ENCODE measurements at places on chromosomes 5 and 9. TPM values are rescaled to one million over a fixed set of nuclear protein-coding genes. Genes with fewer than 3 reads are reported as not detected.

GPX8 gene
- not detected for total RNA-seq

GPR107 gene
- total RNA-seq, result 18.9 TPM

C1QTNF3 gene
- total RNA-seq, result 2.9 TPM

SRA1 gene
- 30.9 TPM for total RNA-seq

TEX53 gene
- not detected for total RNA-seq

GGTA1 gene
- total RNA-seq, result not detected

GM2A gene
- 4.1 TPM for total RNA-seq

DAB2 gene
- 0.31 TPM for total RNA-seq

DNA sequence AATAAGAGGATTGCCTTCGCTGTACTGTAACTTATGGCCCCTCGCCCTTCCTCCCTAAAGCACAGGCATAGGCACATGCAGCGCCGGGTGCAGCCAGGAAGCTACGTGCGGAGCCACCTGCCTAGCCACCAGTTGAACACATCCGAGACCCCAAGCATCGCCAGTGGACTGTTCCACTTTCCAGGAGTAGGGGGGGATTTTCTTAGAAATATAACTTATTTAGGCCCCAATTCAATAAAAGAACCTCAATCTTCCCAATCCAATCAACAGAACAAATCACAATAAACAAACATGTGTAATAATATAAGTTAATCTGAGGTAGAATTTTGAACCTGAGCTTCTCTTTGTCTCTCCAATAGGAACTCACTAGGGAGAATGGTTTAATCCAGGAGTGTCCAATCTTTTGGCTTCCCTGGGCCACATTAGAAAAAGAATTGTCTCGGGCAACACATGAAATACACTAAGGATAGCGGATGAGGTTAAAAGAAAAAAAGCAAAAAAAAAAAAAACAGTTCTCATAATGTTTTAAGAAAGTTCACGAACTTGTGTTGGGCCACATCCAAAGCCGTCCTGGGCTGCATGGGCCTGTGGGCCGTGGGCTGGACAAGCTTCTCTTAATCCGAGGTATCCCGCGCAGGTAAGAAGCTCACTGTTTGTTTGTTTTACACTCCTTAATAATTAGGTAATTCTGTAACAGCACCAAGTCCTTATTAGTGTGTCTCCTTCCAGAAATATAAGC, 22.0 kb upstream of the NIPBL start:
- DNase-seq, result no peak

DNA sequence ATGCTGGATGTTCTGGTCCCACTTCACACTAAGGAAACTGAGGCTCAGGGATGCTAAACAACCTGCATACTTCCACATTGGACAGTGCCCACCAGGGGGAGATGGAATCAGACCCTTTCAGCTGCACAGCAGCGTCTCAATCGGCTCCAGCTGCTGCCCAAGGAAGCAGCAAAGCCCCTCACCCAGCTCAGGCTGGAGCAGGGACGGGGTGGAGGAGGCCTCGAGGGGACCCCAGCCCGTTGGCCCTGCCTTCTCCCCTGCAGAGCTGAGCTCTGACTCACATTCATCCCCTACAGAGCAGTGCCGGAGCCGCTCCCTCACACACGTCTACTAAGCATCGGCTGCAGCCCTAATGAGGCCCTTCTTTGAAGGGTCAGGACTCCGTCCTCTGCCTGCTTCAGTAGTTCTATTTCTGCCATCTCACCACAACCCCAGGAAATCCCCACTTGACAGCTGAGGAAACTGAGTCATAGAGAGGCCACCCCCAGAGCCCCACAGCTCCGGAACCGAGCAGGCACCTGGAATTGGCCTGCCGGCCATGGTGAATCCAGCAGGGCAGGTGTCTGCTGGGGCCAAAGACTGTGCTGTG, 21.5 kb upstream of the SUSD3 start:
- no peak for DNase-seq

DNA sequence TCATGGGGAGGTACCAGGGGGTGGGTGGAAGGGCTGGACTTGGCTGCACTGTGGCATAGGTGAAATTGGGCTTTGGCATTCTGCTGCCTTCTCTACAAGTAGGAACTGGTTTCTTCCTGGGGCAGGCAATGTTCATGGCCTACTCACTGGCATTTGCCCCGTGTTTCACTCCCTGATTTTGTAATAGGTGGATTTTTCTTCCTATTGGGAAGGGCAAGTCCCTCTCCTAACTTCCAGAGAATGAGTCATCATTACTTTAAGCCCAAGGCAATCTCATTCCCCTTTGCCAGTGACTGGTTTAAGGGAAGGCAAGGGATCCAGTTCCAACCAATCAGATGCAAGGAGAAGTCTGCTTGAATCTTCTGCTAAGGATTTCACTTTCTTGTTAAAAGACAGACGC, 67.9 kb upstream of the ANKRD55 start:
- no peak for DNase-seq

DNA sequence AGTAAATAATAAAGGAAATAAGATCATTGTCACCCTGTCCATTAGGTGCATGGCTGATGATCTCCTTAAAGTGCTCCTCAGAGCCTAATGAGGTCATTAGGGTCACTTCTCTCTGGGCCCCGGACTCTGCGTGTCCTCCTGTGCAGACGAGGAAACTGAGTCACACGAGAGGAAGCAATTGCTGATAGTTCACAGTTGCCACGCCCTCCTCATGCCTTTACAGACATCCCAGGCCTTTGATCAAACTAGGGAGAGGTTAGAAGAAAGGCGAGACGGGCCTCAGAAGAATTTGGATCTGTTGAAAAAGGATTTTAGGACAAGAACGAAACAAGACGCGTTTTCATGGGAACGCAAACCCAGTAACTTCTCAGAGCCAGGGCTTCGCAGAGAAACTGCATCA, 32.0 kb upstream of the MSX2 start:
- no peak for DNase-seq

- DNase-seq, result no peak
These were observed 125.3 kb downstream of the ST8SIA4 start for GRCh38 chr5:100777680-100778300.

- no peak for DNase-seq
These were observed 209.2 kb upstream of the PAPPA start for GRCh38 chr9:115944166-115944948.

DNA sequence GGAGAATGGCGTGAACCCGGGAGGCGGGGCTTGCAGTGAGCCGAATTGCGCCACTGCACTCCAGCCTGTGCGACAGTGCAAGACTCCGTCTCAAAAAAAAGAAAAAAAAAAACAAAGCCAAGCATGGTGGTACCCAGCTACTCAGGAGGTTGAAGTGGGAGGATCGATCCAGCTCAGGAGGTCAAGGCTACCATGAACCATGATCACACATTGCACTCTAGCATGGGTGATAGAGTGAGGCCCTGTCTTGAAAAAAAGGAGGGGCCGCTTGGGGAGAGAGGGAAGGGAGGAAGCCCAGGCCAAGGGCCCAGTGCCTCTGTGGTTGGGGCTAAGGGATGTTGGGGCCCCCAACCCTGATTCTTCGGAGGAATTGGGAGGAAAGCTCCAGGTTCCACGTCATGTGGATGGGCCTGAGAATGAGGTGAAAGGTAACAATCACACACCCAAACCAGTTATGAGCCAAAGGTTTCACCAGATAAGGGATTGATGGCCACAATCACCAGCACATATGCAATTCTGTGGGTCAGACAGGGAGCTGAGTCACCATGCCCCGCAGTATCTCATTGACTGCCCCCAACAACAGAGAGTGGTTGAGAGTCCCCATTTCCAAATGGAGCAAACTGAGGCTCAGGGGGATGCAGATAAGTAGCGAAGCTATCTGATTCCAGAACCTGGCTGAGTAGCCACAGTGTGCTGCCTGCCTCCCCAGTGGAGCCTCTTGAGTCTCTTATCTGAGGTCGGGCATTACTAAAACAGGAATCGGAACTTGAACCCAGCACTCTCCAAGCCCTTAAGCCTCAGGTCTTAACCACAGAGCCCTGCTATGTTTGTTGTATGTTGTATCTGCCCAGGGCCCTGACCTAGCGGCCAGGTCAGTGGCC, 20.5 kb downstream of the SWI5 start:
- DNase-seq, result no peak

DNA sequence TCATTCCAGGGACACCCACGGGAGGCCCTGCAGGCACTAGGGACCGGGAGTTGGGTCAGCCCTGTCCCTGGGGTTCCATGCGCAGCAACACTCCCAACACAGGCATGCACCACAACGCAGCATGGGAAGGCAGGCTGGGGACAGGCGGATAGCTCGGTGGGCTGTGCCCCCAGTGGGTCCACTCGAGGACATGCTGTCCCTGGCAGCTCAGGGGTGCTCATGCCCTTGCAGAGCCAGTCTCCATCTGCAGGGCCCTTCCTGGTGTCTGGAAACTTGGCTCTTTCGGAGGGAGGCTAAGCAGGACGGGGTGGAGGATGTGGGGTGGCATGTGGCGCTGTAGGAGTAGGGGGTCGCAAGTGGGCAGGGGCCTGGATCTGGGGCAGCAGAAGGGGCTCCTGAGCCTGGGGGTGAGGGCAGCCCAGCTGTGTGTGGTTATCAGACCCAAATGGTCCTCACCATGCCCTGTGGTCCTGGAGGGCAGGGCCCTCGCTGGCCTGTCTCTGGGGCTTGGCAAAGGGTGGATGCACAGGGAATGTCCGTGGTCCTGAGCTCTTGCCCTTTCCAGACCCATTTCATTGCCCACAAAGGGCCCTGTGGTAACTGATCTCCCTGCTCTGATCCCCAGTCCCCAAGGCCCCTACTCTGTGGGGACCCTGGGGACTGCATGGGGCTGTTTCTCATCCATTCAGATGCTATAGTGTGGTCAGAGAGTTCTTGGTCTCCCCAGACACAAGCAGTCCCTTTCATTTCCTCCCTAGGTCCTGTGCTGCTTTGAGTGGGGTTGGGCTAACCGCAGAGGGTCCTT, 90.3 kb upstream of the PHYKPL start:
- DNase-seq, result no peak

DNA sequence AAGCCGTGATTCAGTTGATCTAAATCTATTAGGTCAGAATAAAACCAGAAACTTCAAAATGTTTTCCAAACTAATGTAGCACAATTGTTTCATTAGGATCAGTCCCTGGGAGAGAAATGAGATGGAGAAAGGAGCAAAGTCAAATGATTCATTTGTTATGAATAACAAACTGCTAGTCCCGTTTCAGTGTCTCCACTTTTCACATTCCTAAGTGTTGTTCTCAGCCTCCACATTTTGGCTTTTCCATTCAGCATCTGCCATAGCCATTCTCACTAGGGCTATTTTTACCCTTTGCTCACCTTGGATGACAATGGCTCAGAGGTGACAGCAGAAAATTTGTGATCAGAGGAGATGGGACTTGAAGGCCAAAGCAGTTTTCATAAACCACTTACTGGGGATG, 314.1 kb upstream of the KIF2A start:
- no peak for DNase-seq

- DNase-seq, result no peak
These were observed 30.0 kb downstream of the NKD2 start for GRCh38 chr5:1038417-1039209.

- peak; percentile 70 for DNase-seq
These were observed at the start of gene ADRB2 for GRCh38 chr5:148826053-148826738. Gene ADRB2, plus strand, starts transcription at chr5:148826611. Its CDS starts 221 bp downstream, at chr5:148826832.

- no peak for DNase-seq
These were observed 1182.0 kb downstream of the MAT2B start for GRCh38 chr5:164687391-164687790.
